GF-D8 (cell line): ENCODE measurements at places on chromosomes 4 and X.
A peak's percentile ranks its signal among the peaks of the same experiment; 100 is the strongest.

DNA sequence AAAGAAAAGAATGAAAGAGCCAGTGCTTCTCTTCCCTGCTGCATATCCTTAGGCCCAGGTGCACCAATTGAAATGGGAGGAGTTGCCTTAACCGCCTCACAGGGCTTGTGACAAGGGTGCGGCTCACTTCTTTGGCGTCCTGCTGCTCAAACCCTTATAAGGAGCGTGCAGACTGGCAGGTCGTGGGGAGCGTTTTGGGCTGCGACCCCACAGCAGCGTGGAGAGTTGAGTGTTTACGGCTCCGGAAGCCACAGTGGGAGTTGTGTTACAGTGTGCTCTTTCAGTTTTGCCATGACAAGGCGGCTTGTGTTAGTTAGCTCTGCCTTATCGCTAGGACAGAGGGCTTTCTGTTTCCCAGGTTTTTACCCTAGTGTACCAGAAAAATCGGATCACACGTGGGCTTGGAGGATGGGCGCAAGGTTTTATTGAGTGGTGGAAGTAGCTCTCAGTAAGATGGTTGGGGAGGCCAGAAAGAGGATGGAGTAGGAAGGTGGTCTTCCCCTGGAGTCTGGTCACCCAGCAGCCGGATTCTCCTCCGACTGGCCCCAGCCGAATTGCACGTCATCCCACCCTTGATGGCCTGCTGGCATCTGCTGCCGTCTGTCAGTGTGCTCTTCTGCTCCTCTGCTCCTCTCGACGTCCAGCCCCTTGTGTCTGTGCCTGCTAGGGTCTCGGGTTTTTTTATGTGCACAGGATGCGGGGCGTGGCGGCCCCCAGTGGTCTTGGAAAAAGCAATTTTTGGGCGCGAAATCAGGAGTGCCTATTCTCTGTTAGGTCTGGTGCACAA lies 718.9 kb downstream of the ARAP2 start:
- DNase-seq, result no peak

- no peak for DNase-seq
These were observed 150.9 kb downstream of the SHROOM3 start for GRCh38 chr4:76585897-76586360.

- no peak for DNase-seq
These were observed 488.6 kb upstream of the MAGEB2 start for GRCh38 chrX:29726811-29727210.

DNA sequence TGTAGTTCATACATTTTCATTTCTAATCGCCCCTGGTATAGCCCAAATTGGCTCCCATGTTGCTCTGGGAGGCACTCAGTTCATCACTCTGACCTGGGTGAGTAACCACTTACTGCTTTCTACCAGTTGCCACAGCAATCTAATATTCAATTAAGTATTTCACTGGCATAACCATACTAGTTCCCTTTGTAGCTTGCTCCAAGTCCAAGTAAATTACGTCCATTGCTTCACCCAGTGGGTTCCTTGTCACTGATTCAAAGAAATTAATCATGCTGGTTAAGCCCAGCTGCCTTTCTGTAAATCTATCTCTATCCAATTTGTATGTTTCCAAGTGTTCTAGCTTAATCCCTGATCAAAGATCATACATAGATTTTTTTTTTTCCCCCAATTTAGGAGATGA lies 92.0 kb upstream of the CBR4 start:
- DNase-seq, result no peak

- DNase-seq, result no peak
These were observed 66.5 kb upstream of the TMEM184C start for GRCh38 chr4:147550626-147551246.

DNA sequence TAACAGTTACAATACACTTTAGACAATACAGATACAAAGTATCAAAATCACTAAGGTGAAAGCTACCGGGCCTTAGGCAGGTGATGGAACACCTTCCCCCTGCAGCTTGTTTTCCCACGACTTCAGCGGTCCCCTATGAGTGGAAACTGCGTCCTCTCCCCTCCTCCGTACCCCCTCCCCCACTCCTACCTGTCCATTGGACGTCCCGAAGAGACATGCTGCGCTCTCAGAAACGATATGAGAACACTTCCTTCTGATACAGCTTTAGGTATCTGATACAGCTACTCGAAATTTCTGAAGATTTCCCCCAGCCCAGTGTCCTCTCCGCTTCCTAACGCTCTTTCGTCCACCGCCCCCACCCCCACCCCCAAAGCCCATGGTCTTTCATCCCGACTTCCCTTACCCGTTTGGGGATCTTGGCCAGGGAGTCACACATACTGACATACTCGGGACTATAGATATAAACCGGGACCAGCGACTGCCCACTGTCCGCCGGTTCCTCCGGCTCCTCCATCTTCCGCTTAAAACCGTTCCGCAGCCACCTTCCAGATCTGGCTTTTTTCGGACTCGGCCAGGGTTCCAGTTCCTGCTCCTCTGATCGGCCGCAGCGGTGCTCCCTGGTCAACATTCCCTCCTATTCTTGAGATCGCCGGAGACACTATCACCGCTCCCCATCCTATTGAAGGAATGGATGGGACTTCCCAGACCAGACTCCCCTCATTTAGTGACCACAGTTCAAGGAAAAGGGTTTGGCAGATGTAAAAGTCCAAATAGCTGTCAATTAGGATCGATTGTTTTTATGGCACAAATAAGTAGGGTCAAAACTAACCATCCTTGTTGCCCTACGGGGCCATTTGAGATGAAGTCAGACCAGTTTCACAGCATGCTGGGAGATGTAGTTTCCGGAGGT lies at the start of gene HDAC8:
TSS of gene HDAC8 (minus strand) at position 596 of the 910 bp plus-strand sequence. CDS start at position 514, 82 bp downstream.
- peak; percentile 56 for DNase-seq

GRCh38 chrX:71464968-71465367 lies 67.9 kb upstream of the OGT start:
- no peak for DNase-seq

DNA sequence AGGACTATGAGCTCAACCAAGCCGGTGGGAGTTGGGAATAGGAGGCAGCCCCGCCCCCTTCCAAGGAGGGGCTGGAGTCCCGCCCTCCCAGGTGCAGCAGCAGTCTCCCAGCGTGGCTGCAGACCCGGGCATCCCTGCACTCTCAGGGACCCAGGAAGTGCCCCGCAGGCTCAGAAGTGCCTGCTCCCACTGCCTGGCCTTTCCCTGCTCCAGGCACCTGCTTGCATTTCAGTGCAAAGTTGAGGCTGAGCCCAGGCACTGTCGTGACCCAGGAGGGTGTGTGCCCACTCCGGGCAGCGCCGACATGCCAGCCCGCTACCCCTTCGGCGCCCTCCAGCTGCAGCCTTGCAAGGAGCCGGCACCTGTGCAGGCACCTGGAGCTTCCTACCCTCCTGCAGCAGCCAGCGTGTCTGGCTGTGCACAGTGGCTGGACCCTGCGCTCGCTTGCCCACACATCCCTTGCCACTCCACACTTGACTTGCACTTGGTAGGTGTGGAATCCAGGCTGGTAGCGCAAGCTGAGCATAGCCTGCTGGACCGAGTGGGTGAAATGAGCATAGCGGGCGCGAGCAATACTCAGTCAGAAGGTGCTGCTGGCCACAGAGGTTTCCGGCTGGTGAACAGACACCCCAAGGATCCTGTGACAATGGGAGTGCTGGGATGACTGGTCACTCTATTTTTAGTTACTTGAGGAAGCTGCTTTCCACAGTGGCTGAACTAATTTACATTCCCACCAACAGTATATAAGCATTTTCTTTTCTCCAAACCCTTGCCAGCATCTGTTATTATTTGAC lies 236.3 kb downstream of the PCDH10 start:
- no peak for DNase-seq

DNA sequence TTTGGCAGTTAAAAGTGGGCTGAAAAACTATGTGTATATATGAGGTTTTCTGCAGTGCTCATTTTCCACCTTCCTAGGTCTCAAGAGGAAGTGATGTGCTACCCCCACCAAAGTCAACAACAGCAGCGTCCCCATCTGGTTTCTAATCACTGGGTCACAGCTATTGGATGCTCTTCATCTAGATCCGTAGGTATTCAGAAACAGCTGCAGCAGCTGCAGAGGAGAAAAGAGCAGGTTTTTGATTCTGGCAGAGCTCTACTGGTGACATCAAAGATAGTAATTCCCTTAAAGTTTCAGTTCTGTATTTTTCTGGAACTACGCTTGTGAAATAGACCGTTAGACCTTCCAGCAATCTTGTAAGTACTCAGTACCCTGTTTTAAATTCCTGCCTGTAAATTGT lies 5.8 kb upstream of the GUCY2F start:
- no peak for DNase-seq

DNA sequence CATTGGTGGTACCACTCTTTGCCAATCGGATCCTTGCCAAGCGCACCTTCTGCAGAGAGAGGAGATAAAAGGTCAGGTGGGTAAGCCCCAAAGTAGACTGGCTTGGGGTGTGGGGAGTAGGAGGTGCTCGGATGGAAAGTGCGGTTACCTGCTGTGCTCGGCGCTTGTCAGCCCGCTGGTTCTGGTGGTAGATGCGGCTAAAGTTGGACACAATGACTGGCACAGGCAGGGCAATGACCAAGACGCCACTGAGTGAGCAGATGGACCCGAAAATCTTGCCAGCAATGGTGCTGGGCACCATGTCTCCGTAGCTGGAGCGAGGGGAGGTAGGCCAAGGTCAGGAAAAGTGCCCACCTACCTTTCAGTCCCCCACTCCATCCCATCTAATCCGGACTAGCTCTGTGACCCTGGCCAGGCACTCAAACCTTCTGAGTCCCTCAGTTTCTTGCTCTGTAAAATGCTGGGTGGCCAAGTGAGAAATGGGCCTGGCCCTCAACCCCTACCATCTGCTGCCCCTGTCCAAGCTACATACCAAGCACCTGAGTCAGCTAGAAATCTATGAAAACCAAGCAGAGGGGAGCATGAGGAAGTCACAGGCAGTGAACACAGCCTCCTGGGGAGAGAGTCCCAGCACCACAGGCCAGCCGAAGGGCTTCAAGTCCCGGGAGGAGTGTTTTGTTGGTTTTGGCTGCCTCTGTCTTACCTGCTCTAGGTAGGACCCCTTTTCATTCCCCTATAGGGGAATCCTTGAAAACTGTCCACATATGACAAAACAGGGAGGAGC lies 4.7 kb downstream of the KCND1 start:
- no peak for DNase-seq

GRCh38 chrX:77200663-77201062 lies 246.5 kb upstream of the FGF16 start:
- DNase-seq, result no peak

GRCh38 chr4:84638092-84638491 lies 55.2 kb downstream of the CDS1 start:
- no peak for DNase-seq

DNA sequence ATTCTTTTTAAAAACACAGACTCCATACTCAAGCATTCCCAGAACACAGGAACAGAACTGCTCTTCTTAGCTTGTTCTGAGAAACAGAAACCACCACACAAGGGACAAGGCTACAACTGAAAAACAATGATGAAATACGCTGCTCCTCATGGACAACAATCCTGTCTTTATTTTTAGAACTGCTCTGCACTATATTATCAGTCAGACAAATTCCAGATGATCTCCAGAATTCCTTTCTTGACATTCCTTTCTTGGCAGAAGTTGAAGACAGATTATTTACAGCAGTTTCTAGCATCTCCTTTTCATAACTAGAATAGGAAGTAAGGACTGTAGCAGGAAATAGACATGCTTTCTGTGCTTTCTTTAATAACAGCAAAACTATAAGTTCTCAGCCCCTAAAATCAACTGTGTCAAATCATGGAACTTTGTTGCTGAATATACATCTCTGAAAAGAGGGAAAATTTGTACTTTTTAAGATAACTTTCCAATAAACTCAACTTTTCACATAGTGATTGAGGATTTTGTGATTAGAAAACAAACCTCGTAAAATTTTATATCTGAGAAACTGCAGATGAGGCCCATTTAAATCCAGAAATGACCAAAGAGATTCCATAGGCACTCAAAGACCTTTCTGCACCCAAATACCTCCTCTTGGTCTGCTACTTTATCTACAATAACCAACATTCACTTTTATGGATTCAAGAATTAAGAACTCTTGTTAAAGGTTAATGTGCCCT lies 35.9 kb downstream of the ANTXR2 start:
- DNase-seq, result peak; percentile 57

GRCh38 chr4:48665555-48666186 lies 114.4 kb downstream of the FRYL start:
- DNase-seq, result no peak

GRCh38 chr4:80035336-80035735 lies 37.7 kb downstream of the ANTXR2 start:
- DNase-seq, result peak; percentile 73

- DNase-seq, result no peak
These were observed 27.0 kb downstream of the OTUD4 start for GRCh38 chr4:145153181-145153903.

- no peak for DNase-seq
These were observed 114.4 kb downstream of the PSAPL1 start for GRCh38 chr4:7320206-7320797.

DNA sequence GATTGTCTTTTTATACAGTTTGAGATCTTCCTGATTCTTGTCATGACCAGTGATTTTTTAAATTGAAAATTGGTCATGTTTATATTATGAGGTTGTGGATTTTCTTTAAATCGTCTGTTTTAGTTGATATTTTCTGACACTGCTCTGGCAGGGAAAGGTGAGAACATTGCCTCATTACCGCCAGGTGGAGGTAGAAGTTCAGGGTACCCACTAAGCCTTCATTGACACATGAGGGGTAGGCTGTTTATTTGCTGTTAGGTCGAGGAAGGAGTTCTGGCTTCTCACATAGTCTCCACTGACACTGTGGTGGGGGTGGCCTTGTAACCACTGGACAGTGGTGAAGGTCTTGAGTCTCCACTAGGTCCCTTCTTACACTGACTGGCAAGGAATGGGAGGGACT lies 117.6 kb upstream of the GPR101 start:
- DNase-seq, result no peak

GRCh38 chr4:113449410-113449974 lies 312.0 kb downstream of the CAMK2D start:
- no peak for DNase-seq

GRCh38 chr4:7956934-7957656 lies 17.4 kb upstream of the AFAP1 start:
- DNase-seq, result no peak

- DNase-seq, result no peak
These were observed 30.8 kb downstream of the NR0B1 start for GRCh38 chrX:30278365-30278764.

DNA sequence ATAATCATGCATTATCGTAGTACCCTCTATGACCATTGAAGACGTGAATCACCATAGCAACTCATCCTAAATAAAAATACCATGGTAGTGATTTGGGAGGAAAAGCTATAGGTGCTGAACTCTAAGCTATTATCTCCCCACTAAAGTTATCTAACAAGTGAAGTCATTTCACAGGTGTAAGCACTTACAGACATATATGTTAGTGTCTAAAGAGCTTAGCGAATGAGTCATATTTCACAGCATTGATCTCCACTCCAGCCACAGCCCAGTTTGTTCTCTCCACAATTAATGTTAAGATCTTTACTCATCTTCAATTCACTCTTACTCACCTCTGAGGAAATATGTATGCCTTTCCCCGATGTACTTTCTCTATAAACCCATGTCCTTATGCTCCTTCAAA lies 57.0 kb downstream of the DCAF8L1 start:
- DNase-seq, result no peak

DNA sequence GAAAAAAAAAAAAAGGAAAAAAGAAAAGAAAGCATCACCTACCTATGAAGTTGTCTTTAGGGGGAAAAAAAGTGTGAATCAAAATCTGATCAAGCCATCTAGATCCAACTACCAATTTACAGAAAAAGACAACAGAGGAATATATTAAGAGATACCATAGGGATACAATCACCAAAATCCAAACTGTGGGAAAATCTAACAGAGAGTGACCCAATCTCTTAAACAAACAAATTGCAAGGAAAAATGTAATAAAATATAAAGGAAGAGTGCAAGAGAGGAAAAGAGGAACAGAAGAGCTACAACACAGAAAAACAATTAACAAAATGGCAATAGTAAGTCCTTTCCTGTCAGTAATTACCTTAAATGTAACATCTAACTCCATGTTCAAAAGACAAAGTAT lies 19.0 kb downstream of the THOC2 start:
- no peak for DNase-seq
